ENCODE measurements at places on chromosomes 2 and 18.
A peak's percentile ranks its signal among the peaks of the same experiment; 100 is the strongest.

- DNase-seq = no peak
Observed at GRCh38 chr2:190311893-190312634, 7.6 kb downstream of the HIBCH start.

- no peak for DNase-seq
Observed at GRCh38 chr2:46040563-46041155, 256.5 kb upstream of the EPAS1 start.

GRCh38 chr2:41871080-41871479 is 176.7 kb upstream of the PKDCC start:
- DNase-seq = no peak

- DNase-seq = no peak
Observed at GRCh38 chr2:113274432-113274831, 4.3 kb downstream of the PAX8 start.

DNA sequence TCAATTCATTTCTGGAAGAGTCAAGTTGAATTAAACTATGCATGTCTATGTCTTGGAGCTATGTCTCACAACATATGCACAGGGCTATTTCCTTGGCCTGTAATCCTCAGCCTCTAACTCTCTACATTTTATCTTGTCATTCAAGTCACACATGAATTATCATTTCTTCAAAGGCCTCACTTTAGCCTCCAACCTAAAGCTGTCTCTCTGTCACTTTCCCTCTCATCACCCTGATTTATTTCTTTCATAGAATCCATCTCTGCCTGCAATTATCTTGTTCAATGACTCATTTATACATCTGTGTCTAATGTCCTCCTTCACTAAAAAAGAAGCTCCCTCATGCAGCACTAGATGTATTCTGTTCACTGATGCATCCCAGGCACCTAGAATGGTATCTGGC is 614.2 kb upstream of the REG3G start:
- DNase-seq = no peak

DNA sequence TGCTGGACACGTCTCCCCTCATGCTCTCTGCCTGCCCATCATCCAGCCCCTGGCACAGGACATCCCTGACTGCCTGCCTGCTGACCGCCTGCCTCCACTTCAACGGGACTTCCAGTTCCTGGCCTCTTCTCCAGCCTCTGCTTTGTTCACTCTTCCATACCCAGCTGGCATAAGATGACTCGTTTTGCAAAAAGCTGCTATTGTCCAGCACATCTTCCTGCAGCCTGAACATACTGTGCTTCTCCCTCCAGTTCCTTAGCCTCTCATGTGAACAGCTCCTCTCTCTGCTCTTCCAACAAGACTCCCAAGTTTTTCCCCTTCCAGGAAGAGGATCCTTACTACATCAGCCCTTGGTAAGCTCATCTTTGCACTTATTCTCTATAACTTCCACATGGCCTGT is 62.4 kb upstream of the SKOR2 start:
- DNase-seq = no peak

DNA sequence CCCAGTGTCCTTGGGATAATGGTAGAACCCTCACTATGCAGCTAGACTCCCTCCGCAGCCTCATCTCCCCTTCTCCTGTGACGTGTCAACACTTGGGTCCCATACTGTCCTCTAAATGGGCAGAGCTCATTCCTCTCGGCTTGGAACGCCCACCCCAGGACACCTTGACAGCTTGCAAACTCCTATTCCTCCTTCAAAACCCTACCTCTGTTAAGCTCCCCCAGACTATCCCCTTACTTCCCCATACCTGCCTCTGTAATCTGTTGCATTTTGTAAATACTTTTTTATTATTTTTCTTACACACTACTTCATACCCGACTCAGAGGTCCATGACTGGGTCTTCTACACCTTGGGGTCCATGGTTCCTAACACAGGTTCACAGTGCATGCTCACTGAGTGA is 28.0 kb downstream of the STEAP3 start:
- DNase-seq = no peak

DNA sequence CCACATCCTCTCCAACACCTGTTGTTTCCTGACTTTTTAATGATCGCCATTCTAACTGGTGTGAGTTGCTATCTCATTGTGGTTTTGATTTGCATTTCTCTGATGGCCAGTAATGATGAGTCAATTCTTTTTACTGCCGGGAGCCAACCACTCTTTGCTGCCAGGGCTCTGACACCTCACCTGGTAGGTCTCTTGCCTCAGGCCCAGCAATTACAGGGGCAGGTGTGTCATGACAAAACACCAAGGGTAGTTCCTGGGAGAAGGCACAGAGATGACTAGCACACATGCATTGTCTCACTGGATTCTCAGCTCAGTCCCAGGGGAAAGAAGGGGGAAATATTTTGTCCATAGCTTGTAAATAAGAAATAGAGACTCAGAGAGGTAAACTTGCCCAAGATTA is 122.3 kb downstream of the CHST9 start:
- no peak for DNase-seq

GRCh38 chr18:24231773-24232735 is 93.2 kb downstream of the CABYR start:
- no peak for DNase-seq

DNA sequence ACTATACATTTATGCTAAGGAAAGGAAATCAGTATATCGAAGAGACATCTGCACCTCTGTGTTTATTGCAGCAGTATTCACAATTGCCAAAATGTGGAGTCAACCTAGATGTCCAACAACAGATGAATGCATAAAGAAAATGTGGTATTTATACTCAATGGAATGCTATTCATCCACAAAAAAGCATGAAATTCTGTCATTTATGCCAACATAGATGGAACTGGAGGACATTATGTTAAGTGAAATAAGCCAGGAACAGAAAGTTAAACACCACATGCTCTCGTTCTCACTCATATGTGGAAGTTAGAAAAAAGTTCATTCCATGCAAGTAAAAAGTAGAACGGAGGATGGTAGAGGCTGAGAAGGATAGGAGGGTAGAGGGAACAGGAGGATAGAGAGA is 59.5 kb downstream of the TWSG1 start:
- DNase-seq = no peak

- no peak for DNase-seq
Observed at GRCh38 chr2:215744514-215744913, 268.8 kb downstream of the MREG start.

DNA sequence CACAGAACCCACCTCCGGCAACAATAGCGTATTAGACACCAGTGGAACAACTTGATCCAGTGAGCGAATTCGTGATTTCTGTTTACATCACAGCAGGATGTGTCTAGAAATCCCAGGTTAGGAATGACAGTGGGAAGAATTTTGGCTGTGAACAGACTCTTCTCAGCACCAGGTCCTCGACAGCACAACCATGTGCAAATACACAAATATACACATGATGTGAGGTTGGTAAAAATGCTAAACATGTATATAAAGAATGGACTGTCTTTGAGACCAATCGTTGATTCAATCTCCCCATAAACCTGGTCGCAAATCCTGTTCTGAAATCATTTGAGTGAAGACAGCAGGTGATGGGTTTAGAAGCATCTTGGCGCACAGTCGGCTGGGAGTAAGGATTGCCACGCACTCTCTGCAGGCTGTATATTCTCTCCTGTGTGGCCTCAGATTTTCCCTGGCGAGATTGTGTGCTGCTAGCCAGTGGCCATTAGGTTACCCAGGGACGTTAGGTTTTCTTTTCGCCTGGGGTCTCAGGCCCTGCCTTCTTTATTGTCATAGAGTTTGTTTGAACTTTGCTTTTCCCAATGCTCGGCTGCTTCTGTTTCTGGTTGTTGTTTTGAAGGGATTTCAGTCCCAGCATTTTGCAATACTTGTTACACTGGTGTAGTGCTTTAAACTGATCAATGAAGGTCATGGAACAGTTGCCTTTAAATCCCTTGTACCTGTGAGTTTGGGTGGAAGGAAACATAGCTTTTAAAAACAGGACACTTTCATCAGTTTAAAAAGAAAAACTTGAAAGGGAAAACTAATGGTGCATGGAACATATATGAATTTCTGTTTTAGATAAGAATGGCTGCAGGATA is 147.3 kb downstream of the ALPK2 start:
- DNase-seq = no peak

- DNase-seq = no peak
Observed at GRCh38 chr2:10466801-10467200, 18.7 kb upstream of the ODC1 start.

GRCh38 chr2:62265106-62265505 is 69.2 kb downstream of the B3GNT2 start:
- DNase-seq = no peak

DNA sequence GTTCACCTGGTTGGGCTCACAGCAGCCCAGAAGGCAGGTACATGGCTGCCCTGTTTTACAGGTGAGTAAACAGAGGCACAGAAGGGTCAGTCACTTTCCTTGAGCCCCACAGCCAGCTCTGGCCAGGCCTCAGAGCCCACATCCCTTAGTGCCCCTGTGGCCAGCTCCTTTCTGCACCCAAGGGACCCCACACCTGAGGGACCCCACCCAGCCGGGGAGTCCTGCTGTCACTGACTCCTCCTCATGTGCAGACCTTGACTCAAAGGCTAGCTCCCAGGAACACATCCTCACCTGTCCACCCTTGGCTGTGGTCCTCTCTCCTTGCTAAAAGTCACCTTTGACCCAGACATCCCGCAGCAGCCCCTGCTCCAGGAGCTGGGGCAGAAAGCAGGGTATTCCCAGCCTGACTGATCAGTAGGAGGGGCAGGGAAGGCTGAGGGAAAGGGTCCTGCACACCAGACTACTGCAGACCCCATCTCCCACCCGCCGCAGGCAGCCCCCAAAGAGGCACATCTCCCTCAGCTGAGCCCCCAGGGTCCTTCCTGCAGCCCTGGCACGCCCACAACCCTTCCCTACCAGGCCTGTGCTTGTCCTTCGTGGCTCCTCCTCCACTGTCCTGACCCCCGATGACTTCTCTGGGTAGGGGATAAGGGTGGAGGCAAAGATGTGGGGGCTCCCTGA is 9.8 kb upstream of the ARHGEF4 start:
- no peak for DNase-seq

DNA sequence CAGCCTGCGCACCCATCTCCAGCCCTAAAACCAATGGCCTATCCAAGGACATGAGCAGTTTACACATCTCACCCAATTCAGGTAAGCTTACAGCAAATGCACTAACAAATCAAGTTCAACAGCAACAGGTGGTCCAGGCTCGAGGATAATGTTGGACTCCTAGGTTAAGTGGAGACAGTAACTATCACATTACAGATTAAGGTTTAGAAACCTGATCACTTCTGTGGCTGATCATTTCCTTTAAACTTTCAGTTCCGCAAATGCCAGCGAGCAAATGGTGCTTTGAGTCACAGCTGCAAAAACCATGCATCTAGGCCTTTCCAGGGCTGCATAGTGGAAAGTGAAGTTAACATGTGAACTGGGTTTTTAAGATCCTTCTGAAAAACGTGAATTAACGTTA is 259.4 kb downstream of the GBX2 start:
- no peak for DNase-seq

DNA sequence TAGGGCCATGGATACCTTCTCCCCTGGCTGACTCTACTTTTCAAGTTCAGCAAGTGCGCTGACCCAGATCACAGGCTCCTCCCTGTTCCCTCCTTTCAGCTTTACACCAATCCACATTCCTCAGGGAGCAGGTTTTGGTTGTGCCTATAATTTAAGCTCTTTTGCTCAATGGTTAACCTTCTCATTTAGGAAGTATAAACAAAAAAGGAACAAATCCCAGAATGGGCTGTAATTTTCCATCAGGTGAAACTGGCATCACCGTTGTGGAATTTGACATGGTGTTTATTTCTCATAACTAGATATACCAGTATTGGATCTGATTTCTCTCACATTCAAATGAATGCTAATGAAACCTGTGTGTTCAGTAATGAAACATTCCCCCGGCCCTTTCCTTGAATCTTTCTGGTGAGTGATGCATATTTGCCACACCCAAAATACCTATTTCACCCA is 13.6 kb downstream of the STRN start:
- DNase-seq = no peak

DNA sequence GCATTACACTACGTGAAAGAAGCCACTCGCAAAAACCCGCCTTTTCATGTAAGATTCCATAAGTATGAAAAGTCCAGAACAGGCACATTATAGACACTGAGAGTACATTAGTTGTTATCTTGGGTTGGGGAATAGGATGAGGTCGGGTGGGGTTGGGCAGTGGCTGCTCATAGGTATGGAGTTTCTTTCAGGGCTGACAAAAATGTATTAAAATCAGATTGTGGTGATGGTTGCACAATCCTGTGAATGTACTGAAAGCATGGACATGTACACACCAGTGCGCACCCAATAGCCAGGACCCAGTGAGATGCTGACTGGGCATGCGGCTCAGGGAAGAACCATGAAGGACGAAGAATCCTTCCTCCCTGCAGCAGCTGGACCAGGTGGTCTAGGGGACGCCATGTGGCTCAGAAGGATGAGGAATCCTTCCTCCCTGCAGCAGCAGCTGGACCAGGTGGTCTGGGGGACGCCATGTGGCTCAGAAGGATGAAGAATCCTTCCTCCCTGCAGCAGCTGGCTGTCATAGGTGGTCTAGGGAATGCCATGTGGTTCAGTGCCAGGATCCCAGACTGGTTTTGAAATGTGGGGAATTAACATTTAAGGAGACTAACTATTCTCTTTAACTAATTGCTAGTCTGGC is 50.1 kb downstream of the MBP start:
- DNase-seq = no peak

- no peak for DNase-seq
Observed at GRCh38 chr2:198874472-198874858, 583.3 kb downstream of the SATB2 start.

DNA sequence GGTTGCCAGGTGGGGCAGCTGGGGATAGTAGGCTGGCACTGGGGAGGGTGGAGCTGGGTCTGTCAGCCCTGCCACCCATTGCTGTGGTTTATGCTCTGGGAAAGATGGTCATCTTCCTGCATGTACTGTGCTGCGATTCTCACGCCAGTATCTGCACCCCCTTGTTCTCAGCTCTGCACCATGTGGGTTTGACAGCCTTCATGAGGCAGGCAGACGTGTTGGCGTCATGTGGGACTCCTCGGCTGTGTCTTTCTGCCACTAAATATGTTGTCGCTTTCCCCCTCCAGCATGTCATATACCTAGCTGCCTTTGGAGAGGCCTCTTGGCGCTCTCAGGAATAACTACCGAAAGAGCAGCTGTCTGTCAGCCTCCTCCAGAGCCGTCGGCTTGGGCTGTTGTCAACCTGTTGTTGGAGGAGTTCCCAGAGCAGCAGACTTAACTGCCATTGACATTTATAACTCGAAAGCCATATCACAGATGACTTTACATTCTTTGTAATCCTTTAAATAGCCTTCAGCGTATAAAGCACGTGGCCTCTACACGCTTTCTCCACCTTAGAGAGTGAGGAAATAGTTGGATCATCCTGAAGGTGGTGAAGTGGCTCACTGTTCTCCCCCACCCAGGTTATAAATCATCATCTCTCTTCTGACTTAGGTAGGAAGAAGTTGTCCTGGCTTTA is 80.4 kb upstream of the MGAT5 start:
- peak; percentile 87 for DNase-seq

- DNase-seq = no peak
Observed at GRCh38 chr2:126894585-126895182, 4.0 kb upstream of the TEX51 start.

DNA sequence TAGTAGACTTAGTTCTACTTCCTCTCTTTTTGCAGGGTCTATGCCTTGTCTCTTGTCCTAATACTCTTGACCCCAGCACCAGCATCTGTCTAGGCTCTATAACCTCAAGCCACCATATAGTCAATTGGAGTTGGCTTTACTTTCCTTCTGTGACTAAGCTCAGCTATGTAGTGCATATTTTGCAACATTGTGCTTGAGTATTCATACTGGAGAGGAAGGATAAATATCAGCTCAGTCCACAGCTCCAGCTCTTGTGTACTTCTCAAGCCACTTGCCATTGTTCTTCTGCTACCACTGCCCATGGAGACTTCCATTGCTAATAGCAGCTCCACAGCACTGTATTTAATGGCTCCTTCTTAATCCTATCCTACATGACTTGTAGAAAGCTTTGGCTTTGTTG is 35.5 kb upstream of the CD28 start:
- no peak for DNase-seq
